ENCODE measurements at places on chromosomes 6 and 20. TPM values are rescaled to one million over a fixed set of nuclear protein-coding genes. Genes with fewer than 3 reads are reported as not detected.

RALGAPA2 gene
- total RNA-seq = 28.0 TPM

SULF2 gene
- total RNA-seq = 1.7 TPM

SLC26A8 gene
- not detected for total RNA-seq

ALDH8A1 gene
- 2.3 TPM for total RNA-seq

HMGCLL1 gene
- total RNA-seq = not detected

TCEA2 gene
- 28.9 TPM for total RNA-seq

RTN4IP1 gene
- 7.0 TPM for total RNA-seq

Data from T-cell (primary cell).